ENCODE measurements at places on chromosomes 11 and 22.

DNA sequence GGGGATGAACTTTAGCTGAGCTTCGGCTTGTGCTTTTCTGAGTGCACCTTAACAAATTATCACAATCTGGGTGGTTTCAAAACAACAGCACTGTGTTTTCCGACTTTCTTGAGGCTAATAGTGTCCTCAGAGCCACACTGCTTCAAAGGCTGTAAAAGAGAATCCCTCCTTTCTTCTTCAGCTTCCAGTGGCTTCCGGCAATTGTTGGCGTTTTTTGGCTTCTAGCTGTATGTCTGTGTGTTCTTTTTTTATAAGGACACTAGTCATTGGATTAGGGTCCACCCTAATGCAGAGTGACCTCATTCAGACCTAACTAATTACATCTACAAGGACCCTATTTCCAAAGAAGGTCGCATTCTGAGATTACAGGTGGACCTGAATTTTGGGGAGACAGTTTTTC is 30.6 kb downstream of the KIAA1671 start:
- no peak for DNase-seq

DNA sequence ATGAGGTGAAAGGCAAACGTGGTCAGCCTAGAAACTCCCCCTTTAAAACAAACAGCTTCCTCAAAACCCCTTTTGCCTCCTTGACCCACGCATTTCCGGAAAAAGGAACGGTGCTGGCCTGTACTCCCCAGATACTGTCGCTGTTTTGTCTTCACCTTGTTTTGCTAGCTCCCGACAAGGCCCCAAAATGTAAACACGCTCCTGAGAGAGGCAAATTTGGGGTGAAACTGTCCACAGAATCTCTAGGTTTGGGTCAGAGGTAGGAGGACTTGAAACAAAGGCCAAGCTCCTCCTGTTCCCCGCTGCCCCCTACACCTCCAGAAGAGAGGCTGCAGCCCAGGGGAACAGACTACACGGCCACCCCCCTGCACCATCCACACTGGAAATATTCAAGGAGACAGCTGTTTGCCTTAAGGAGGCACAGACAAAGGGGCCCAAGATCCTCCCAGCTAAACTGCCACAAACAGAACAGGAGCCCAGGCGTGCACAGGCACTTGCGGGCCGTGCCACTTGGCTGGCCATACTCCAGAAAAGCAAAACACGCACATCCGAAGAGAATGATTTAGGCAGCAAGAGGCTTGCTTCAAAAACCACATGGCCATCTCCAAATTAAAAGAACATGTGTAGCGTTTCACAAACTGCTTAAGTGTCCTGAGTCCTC is 160.5 kb upstream of the GRK3 start:
- DNase-seq = no peak

- no peak for DNase-seq
These were observed 2.9 kb upstream of the ALX4 start for GRCh38 chr11:44312876-44313275.

DNA sequence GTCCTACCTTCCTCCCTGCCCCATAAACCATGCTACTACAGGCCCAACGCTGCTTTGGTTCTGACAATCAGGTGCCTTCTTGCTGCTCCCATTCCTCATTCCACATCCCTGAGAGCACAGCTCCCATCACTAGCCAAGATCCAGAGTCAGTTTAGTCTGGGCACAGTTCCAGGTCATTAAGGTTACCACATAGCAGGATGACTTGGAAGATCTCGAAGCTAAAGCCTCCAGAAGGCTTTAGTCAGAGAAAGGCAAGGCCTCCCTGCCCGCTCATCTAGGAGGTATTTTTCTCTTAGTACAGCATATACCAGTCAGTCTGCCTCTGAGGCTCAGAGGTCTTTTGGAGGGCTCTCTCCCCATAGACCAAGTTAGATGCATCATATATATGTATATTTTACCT is 30.3 kb downstream of the TRIM66 start:
- DNase-seq = no peak

DNA sequence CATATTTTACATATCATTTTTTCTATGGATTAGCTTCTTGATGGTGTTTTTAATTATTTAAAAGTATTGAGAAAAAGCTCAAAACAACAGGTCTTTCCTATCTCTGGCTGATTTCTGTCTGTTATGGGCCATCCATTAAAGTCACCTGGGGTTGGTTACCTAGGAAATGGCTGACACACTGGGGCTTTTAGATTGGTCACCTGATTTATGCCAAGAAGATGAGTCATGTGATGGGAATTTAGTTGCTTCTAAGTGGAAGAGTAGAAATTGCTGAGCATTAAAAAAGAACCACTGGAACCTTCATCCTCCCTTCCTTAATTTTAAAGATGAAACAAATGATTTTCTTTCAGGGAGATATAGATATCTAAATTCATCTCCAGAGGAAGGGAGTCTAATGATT is 48.8 kb upstream of the LARGE1 start:
- no peak for DNase-seq

DNA sequence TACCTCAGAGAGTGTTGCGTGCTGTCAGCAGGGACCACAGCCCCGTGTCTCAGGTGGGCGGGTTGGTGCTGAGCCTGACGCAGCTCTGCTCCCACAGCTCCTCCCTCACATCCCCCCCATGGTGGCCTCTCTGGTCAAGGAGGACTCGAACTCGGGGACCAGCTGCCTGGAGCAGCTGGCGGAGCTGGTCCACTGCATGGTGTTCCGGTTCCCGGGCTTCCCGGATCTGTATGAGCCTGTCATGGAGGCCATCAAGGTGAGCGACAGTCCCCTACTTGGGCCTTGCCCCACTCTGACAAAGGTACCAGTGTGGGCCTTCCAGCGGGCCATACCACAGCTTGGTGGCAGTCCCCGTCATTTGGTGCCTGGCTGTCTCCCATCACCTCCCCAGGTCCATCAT is 11.8 kb downstream of the USP35 start:
- DNase-seq = no peak

GRCh38 chr11:129387434-129387833 is 11.8 kb downstream of the BARX2 start:
- DNase-seq = no peak

DNA sequence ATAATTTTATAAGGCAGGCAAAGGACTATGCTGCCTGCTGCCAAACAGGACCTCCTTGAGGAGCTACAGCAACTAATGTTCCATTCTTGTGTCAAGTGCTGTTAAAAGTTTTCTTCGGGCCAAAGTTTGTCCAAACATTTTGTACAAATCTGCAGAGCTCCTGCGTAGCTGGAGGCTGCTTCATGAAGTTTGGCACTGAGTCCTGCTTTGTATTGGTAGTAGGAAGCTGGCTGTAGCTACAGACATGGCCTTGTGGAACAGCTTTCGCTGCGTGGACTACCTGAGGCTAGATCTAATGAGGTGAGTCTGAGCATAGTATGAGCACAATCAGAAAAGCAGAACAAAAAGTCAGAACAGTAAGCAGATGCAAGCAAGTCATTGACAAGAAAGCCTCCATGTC is 528.1 kb downstream of the DLG2 start:
- DNase-seq = no peak

GRCh38 chr22:24948356-24949202 is 2.1 kb upstream of the LHFPL7 start:
- DNase-seq = no peak

GRCh38 chr11:22785251-22785650 is 44.4 kb downstream of the SVIP start:
- DNase-seq = no peak

DNA sequence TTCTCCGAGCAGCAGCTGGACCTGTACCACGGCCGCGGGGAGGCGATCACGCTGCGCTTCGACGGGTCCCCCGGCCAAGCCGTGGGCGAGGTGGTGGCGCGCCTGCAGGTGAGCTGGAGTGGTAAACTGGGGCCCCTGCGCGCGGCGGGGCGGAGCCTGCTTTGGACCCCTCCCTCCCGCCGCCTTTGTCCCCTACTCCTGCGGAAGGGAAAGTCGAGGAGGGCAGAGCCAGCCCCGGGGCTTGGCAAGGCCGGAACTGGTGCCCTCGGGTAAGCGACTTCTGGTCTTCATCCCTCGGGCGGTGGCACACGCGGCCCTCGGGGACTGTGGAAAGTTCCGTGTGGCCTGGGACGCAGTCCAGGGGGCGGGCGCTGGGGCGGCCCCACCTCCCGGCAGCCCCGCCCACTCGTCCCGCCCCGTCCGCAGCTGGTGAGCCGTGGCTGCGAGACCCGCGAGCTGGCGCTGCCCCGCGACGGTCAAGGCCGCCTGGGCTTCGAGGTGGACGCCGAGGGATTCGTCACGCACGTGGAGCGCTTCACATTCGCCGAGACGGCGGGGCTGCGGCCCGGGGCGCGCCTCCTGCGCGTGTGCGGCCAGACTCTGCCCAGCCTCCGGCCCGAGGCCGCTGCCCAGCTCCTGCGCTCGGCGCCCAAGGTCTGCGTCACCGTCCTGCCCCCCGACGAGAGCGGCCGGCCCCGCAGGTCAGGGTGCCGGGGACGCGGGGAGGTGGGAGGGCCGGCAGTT is 9.2 kb downstream of the SIPA1 start:
- DNase-seq = no peak

DNA sequence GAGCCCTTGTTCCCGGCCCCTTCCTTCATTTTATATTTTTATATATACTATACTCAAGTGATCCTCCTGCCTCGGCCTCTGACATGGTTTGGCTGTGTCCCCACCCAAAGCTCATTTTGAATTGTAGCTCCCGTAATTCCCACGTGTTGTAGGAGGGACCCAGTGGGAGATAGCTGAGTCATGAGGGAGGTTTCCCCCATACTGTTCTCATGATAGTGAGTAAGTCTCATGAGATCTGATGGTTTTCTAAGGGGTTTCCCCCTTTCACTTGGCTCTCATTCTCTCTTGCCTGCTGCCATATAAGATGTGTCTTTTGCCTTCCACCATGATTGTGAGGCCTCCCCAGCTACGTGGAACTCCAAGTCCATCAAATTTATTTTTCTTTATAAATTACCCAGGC is 7.2 kb upstream of the ZNF280A start:
- no peak for DNase-seq
